Left kidney (tissue), 8 donors: ENCODE measurements at places on chromosomes 7 and 10. TPM values are rescaled to one million over a fixed set of nuclear protein-coding genes. Genes with fewer than 3 reads are reported as not detected.

Gene HOXA4
- 28.6 TPM for polyA plus RNA-seq

Gene BUB3
- 139 TPM for polyA plus RNA-seq

- no peak for DNase-seq
These were observed 18.1 kb upstream of the KNDC1 start for GRCh38 chr10:133141958-133142340.

- DNase-seq: no peak
These were observed 47.6 kb downstream of the SLIT1 start for GRCh38 chr10:97138174-97138573.

GRCh38 chr7:129492391-129492790 is 9.9 kb upstream of the SMKR1 start:
- no peak for DNase-seq

DNA sequence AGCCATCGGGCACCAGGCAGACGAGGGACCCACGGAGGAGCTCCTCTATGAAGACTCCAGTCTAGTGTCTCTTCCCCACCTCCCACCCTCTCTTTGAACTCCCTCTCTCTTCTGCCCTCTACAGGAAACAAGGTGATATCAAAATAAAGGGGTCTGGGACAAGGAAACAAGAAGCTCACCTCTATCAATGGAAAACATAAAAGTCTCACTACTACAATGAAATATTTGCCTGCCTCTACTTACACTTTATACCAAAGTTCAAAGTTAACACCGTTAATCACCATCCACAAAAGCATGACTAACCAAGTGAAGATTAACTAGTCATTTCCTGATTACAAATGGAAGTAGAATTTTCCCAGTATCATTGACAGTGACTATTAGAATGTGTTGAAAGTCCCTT is 82.2 kb downstream of the PARD3 start:
- no peak for DNase-seq

- no peak for DNase-seq
These were observed 8.7 kb downstream of the PDLIM1 start for GRCh38 chr10:95282107-95282506.

DNA sequence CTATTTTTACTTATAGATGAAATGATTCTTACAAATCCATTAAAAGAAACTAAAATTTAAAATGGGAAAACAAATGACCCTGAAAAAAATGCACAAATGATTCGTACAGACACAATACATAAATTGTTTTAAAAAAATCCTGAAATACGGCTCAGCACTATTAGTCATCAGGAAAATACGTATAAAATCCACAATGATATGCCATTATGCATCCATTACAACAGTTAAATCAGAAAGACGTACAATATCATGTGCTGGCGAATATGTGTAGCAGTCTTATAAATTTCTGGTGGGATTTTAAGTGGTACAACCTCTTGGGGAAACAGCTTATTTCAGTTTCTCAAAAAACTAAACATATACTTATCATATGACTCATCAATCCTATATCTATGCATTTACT is 600.1 kb upstream of the STEAP1 start:
- DNase-seq: no peak

Gene SH2B2
- polyA plus RNA-seq: 2.5 TPM

- no peak for DNase-seq
These were observed 28.1 kb upstream of the ELN start for GRCh38 chr7:73999664-74000435.

Gene CNOT4
- polyA plus RNA-seq: 38.2 TPM

Gene LAMB4
- polyA plus RNA-seq: 4.3 TPM

Gene MYO1G
- polyA plus RNA-seq: 0.53 TPM

- no peak for DNase-seq
These were observed 6.0 kb downstream of the PRR15 start for GRCh38 chr7:29569648-29570047.

DNA sequence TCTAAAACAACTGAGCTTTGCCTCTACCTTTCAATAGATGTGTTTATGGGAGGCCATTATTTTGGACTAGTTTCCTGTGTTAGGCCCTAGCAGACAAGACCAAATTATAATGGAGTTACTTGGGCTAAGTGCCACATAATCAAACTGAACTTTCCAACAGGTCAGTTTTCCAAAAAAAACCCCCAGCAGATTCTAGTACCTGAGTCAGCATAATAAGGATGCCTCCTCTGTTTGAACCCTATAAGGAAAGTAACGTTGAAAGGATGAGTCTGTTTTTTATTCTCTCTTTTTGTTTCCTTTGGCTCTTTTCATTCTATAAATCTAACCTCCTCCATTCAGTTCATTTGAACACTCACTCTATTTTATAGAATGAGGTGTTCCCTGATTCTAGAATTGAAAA is 148.1 kb upstream of the FAM3C start:
- DNase-seq: no peak

DNA sequence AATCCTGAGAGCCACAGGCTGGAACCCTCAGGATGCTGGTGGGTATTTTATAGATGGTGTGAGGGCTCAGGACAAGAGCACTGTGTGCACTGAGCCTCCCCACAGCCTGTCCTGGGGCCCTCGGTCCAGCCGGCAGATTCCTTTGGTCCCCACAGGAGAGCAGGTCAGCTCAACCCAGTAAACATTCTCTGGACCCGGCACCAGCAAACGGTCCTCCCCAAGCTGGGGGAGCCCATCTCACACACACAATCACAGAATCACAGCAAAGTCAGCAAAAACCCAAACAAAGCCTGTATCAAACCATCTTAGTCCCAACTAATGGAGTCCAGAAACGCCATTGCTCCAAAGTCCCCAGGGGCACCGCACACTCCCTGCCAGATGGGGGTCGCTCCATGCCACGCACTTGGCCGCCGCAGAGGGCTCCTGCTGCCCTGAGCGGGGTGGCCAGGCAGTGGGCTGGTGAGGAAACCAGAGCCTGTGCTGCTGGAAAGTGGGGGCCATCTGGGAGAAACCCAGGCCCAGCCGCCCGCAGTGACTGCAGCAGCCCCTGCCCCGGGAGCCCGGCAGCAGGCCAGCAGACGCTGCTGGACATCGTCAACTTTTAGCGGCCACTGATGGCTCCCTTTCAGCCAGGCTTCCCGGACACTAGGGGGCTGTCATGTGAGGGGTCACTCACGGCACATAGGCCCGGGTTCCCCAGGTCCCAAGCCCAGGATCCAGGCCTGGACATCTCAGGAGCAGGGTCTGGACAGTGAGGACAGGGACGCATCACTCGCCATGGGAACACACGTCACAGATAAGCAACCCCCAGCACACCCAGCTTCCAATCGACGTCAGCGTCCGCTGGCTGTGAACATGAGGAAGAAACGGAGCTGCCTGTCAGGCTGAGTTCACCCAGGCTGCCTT is 52.6 kb downstream of the DPYSL4 start:
- no peak for DNase-seq

DNA sequence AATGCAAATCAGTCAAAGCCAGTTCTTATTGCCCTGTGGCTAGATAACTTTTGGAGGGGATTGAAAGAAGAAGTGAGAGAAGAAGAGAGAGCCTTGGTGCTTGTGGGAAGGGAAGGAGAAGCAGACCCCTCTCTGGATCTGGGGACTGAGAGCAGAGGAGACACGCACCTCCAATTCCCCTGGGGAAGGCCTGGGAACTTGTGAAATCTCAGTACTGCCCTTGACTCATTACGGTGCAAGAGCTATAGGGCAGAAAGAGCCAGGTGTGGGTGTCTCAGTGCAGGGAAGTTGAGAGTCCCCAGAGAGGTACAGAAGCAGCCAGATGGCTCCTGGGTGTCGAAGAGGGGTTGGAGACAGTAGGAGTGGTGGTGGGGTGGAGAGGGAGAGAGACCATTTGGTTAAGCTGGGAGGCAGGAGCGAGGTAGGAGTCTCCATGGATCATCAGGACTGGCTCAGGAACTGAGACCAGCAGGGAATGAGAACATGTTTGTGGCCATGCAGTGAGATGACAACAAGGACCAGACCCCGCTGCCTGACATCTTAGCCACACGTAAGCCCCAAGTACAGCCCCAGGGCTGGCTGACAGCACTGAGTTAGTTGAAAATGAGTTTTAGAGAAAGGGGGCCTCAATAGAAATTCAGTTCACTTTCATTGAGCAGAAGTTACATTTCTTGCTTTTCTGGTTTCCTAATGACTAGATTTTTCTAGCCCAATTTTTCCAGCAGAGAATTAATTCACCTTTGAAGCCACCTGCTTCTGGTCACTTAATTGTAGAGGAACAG is 238.2 kb downstream of the BUB3 start:
- no peak for DNase-seq
